ENCODE measurements at places on chromosomes 6 and 20. TPM values are rescaled to one million over a fixed set of nuclear protein-coding genes. Genes with fewer than 3 reads are reported as not detected.

MYBL2 gene
- total RNA-seq: 4.9 TPM

CPNE1 gene
- 144 TPM for total RNA-seq

OR2B6 gene
- not detected for total RNA-seq

LPA gene
- total RNA-seq: not detected

Measured in smooth muscle cell of the umbilical artery (primary cell).